Activated naive CD4-positive, alpha-beta T cell (primary cell): ENCODE measurements at places on chromosomes 2 and 18.

DNA sequence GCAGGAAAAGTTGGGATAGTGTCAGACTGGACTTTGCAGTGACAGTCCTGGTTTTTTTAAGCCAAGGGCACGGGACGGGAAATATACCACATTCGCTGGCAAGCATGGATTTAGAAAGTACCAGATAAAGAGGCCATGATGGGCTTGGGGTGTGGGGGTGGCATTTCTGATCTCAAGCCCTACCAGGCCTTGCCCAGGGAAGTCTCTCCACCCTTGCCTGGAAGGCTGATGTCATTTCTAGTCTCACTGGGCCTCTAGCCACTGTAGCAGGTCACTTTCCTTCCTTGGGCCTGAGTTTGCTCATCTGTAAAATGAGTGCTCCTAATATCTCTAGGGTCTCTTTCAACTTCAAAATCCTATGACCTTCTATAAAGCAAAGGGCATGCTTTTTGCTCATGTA, 1.8 kb downstream of the ZBTB7C start:
- DNase-seq = no peak

GRCh38 chr2:48929571-48930301, 174.2 kb upstream of the LHCGR start:
- no peak for DNase-seq

DNA sequence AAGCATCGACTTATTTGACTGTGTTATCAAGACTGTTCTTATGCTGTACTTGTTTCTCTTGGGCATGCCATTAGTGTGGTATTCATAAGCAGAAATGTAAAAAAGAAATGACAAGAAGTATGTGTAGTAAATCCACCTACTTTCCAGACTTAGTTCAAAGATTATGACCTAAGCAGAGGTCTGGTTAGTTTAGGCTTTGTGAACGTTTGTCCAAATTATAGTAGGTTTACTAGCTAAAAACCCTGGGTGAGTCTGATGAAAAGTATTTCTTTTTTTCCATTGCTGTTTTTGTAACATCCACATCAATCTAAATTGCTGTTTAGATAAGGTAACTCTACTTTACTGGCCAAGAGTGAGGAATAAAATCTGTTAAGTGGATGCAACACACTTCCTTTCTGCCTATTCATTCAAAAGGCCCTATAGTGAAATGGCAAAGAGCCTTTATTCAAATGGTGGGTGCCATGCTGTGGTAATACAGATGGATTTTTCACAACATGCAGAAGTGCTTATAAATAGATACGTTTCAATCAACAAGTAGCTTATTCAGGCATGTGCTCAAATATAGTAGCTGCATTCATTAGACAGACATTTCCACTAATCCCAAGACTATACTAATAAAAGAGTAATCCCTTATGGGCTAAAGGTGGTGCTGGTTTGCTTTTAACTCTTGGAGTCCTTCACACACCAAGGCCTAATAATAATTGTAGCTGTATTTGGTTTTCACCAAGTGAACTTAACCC, 122.5 kb upstream of the LTBP1 start:
- no peak for DNase-seq

- DNase-seq = no peak
Observed at GRCh38 chr18:51135364-51135763, 62.1 kb downstream of the MEX3C start.

DNA sequence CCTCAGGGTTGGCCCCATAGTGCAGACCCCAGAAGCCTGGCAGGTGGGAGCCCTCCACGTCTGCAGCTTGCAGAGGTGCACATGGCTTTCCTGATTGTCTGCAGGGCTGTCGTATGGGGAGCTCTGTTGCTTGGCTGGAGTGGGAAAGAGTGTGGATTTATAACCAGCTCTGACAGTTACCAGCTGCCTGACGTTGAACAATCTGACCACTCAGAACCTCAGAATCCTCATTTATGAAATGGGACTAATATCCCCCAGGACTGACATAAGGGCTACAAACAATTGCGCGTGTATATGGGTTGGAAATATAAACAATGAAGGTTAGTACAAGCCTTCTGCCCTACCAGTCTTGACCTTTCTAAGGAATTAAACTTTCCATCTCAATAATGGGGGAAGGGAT, 13.9 kb upstream of the PXDN start:
- no peak for DNase-seq

DNA sequence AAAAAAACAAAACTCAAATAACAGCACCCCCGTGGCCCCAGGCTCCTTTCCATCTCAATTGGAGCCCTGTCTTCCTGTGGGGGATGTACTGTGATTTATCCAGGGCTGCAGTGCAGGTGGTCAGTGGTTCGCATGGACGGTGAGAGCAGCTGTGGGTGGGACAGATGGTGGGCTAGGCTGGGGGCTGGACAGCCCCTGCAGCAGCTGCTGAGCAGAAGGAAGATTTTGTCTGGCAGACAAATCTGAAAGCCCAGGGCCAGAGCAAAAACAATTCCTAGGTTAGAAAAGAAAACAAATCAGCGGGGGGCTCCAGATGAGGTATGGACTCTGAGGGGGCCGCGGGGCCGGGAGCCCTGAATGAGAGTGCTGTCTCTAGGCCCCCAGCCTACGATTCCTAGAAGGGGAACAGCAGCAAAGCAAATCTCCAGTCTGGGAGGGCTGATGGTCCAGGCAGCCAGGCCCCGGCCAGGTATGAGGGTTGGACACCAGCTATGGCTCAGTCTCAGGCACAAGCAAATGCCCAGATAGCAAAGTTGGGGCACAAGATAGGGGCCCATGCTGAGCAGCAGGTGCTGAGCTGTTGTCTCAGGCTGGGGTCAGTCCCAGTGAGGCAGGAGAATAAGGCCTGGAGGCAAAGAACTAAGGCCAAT, 45.4 kb downstream of the SOWAHC start:
- no peak for DNase-seq

GRCh38 chr18:30334781-30335180, 707.8 kb downstream of the DSC3 start:
- no peak for DNase-seq

DNA sequence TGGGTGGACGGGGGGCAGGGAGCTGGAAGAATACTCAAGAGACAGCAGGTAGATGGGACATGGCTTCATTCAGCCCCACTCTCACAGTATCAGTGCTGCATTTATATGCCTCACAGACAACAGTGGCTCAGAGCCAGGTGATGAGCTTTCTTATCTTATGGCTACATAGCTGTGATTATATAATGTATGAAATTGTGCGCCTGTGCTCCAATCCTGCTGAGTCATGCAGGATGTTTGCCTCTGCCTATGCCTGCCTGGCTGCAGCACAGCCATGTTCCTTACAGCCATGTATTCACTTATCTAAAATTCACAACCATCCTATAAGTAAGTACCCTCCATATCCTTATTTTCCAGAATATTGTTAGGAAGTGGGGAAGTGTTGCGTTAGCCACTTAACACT, 37.7 kb upstream of the RNF103 start:
- DNase-seq = no peak

DNA sequence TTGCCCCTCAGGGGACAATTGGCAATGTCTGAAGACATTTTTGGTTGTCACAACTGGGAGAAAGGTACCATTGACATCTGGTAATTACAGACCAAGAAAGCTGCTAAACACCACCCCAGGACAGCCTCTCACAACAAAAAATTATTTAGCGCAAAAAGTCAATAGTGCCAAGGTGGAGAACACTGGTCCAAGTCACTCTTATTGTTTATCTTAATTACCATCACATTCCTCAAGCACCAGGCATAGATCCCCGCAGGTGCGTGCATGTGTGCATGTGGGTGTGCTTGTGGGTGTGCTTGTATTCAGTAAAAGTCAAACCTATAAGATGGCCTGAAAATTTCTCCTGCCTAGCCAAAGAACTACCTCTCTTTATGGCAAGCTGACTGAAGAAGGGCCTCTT, 74.9 kb upstream of the WDR75 start:
- no peak for DNase-seq
